ENCODE measurements at places on chromosomes 2 and 18.

GRCh38 chr2:7020059-7020458 is 102.8 kb downstream of the RNF144A start:
- no peak for DNase-seq

DNA sequence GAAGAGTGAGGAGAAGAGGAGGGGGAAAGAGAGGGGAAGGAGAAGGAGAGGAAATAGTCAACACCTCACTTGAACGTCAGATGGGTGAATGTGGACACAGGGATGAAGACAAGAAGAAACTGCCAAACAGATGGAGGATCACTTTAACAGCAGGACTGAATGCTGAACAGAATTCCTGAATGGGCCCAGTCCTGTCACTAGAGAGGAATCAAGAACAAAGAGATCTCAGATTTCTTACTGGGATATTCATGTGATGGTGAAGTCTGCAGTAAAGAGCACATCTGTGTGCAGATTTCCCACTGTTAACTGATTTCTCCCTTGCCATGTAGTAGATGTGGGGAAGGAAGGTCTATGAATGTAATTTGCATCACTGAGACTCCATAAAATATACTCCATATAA is 135.4 kb downstream of the L3MBTL4 start:
- no peak for DNase-seq

DNA sequence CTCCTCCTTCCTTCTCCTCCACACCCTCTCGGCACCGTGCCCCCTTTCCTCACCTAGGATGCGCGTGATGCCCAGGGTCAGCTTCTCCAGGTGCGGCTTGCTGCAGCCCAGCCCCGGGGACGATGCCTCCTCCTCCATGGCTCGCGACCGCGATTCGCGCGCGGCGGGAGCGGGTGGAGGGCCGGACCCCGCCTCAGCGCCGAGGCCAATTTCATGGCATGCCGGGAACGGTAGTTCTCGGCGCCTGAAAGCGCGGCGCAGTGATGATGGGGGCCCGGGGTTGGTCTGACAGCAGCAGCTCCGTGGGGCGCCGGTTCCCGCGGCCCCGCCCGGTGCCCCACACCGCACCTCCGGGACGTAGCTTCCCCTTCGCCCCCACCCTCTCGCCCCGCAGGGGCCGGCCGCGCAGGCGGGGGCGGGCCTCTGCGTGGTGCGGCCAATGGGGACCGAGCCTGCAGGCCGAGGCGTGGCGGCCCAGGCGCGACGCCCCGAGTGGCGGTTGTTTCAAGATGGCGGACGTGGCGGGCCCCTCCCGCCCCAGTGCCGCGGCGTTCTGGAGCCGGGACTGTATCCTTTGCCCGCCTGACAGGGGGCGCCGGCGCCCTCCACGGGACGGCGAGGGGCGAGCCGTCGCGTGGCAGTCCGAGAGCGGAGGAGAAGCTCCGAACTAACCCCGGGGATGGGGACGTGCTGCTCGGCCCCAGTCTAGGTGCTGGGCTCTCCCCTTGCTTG is at the start of the genes KIAA1328 and TPGS2:
KIAA1328 (plus strand) TSS at position 498 of the 732 bp plus-strand sequence; CDS start at position 510, 12 bp downstream.
TPGS2 (minus strand) TSS at position 373 of the 732 bp plus-strand sequence; CDS start at position 138, 235 bp downstream.
- DNase-seq: peak; percentile 80

DNA sequence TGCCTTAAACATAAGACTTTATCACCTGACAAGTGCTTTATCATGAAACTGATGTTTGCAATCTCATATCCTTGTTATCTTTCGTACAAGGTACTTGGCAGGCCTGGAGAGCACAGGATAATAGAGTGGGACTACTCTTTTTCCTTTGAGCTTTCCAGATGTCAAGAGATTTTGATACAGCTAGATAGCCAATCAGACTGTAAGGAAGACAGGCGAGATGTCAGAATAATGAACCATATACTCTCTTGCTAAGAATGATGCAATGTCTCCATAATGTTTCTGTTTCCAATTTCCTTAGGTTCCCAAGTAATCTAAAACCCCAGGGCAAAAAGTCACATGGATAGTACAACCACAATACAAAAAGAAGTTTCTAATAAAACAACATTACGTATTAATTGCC is 313.1 kb downstream of the PDE11A start:
- DNase-seq: no peak

- no peak for DNase-seq
These were observed 129.8 kb upstream of the LMAN1 start for GRCh38 chr18:59488899-59489298.

DNA sequence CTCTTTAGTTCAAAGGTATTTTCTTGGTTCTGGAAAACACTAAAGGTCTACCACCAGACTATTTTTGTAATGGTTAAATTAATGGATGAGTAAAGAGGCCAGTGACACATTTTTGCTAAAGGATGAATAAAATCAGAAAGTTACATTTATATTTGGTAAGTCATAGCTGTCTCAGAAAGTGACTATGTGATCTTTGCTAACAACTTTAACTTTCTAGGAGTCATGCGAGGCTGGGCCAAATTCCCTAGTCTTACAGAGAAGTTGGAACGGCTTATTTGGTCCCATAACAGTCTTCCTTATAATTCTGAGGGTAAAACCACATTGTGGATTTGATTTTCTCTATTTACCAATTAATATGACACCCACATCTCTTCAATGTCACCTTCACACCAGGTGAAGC is 198.1 kb downstream of the PDE1A start:
- no peak for DNase-seq

DNA sequence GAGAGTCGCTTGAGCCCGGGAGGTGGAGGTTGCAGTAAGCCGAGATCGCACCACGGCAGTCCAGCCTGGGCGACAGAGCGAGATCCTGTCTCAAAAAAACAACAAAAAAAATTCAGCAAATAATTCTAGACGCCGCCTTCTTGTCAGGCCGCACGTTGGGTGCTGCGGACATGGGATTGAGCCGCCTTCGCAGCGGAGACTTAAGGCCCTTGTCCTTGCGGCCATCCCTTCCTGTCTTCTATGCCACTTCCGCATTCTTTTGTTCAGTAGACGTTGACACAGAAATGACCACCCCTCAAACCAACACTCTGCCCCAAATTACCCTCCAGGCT is 15.8 kb downstream of the PTPN18 start:
- no peak for DNase-seq

DNA sequence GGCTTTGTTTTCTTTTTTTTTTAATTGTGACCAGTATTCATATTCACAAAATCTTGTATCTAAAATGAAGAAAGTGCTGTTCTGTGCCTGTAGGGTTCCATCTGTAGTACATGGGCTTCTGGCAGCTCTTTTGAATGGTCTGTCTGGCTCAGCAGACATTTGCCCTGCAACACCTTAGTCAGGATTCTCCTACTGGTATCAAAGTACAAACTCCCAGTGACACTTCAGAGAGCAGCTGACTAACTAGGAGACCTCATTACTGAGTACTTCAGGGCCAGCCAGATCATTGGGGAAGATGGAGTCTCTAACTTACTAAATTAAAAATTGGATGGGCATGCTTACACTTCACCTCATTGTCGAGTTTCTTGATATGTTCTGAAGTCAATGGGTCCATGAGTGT is 39.7 kb downstream of the GRHL1 start:
- no peak for DNase-seq

- no peak for DNase-seq
These were observed 16.6 kb upstream of the TTL start for GRCh38 chr2:112465382-112465781.

- no peak for DNase-seq
These were observed 110.2 kb downstream of the ABCA12 start for GRCh38 chr2:215028231-215028630.

DNA sequence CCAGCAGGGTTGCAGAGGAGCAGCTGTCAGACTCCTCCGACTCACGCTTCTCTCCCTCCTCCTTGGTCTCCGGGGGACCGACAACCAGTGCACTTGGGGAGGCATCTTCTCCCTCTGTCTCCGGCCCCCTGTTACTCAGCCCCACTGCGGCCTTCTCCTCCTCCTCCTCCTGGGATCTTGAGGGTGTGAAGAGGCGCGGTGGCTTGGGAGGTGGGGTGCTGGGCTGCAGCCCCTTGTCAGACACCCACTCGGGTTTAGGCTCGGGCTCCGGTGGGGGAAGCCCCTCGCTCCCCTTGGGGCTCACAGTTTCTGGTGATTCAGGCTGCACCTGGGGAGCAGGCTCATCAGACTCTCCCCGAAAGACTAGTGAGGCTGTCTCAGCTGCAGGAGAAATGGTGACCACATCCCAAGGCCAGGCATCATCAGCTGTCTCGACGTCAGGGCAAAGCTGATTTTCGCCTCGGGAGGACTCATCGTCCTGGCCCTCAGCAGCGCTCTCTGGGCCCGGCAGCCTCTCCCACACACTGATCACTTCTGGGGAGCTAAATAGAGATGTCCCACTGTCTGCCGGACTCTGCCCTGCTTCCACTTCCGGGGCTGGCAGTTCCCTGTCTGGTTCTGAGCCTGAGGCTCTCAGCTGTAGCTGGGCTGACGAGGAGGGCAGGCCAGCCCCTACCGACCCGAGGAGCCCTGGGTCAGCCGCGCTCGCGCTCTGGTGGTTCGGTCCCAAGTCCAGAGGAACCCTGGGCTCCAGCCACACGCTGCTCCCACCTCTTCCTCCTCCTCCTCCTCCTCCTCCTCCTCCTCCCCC is 9.0 kb upstream of the SFXN5 start:
- DNase-seq: no peak

DNA sequence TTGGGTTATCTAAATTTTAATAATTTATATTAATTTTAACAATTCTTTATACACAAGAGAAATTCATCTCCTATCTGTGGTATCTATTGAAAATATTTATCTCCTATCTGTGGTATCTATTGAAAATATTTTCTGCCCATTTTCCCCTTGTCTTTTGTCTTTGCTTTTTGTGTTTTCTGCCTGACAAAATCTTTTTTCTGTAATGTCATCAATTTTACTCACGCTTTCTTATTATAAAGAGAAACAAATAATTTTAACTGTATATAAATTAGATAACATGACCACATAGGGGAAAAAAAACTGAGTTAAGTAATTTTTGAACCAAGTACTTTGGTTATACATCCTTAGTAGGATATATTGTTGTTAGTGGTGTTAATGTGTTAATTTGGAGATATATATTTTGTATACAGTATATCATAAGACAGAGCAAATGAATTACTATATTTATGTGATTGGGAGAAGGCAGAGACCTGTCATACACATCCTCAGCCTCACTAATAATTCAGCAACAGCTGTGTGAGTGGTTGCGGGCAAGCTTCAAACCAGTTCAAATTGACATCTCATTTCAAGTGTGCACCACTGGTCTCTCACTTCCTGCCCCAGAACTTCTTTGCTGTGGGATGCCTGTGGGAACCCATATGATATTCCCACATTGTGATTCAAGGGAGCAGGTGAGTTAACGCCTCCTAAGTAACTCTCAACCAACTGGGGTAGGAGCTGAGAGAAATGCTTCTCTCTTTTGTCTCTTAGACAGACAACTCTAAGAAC is 292.4 kb downstream of the SP3 start:
- no peak for DNase-seq

DNA sequence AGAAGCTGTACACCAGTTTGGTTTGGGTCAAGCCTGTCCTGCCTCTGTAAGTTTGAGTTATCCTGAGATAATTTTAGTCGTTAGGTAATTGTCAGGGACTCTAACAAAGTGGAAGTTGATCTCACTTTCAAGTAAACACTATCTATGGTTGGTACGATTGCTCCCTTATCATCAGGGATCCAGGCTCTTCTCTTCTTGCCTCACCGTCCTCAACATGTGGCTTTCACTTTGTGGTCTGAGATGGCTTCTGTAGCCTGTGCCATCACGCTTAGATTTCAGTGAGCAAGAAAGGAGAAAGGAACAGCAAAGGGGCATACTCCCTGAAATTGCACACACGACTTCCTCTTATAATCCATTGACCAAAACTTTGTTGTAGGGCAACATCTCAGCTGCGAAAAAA is 115.6 kb downstream of the CTAGE1 start:
- DNase-seq: no peak

GRCh38 chr2:167264380-167264779 is 376.1 kb downstream of the XIRP2 start:
- DNase-seq: no peak

DNA sequence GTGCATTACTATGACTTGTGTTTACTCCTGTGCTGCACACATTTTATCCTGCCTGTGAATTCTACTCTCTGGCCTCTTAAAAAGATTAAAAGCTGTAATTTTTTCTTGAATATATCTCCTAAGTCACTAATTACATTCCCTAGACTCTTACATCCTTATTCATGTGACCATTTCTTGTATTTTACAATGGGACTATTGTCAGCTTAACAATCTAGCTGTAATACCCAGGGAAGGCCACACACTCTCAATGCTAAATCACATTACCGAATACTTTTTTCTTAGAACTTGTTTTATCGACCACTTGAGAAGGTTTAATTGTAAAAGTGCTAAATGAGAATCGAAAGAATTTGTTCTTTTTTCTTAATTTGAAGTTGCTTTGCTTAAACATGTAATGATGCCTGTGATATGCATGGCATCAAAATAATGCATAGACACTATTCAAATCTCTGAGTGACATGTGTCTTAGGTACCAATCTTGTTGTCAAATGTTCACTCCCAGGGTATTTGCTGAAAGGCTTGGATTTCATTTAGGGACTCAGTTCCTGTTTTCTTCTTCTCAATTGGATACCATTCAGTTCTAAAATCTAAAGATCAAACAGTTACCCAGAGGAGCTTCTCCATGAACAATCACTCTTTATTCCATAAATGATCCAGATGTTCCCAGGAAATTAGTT is 498.5 kb downstream of the DPP10 start:
- DNase-seq: no peak

GRCh38 chr2:118658596-118659198 is 188.8 kb downstream of the EN1 start:
- DNase-seq: no peak

GRCh38 chr18:21599585-21600525 is 649 bp downstream of the ESCO1 start:
- no peak for DNase-seq
